NCI-H524 (cell line): ENCODE measurements at places on chromosomes 1 and 21.

DNA sequence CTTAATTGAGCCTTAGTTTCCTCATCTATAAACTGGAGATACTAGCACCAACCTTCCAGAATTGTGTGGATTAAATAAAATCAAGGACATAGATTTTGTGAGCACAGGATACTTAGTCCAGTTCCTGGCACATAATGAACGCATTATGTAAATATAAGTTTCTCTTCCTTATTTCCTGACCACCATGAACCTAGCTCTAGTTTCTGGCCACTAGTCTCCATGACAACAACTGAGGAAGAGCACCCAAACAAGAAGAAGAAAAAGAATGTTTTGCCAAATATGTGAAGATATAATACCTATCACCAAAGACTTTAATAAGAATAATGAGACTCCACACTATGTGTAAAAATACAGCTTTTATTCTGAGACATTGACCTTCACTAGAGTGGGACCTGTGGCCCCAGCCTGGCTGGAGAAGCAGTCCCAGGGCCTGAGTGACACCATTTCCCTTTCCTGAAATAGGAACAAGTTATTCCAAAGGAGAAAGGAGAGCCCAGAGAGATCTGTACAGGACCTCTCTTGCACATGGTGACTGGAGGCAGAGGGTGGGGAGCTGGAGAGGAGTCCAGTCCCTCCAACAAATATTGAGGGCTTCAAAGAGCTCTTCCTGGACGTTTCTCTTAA is 940 bp upstream of the USF1 start:
- DNase-seq, result no peak

GRCh38 chr1:212753749-212754148 is 37.8 kb downstream of the NSL1 start:
- no peak for DNase-seq

- peak; percentile 46 for DNase-seq
Observed at GRCh38 chr1:5975133-5975880, 16.9 kb downstream of the NPHP4 start.

DNA sequence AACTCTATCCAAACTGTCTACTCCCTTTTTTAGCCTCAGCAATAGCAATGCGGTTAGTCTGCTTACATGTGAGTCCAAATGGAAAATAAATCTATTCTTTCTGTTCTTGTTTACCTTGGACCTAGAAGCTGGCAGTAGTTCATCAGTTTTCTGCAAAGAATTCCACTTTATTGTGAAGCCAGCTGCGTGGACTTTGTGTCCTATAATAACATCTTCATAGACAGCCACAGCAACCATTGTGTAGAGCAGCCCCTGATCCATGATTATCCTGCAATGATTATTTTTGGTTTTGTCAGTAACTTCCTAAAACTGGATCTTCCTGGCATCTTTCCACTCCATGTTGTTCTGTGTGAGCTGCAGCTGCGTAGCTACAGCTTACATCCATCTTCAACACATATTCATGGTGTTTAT is 408.7 kb downstream of the NUF2 start:
- DNase-seq, result no peak

- no peak for DNase-seq
Observed at GRCh38 chr21:46190491-46191131, 6.4 kb upstream of the SPATC1L start.

DNA sequence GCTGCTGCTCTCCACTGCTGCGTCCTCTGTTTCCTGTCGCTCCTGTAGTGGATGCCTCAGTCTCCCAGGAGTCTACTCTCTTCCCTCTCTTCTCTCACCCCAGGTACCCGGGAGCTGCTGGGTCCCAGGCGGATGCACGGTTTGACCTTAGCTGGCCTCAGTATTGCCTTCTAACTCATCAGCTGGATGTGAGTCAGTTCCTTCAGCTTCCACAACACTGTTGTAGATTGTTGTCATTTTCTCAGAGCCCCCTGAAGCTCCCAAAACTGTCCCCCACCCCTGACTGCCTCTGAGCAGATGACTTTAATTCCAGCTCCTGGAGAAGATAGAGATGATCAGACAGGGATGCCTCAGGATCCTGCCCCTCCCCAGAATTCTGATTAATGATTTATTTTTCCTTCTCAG is 7.2 kb downstream of the CNIH3 start:
- DNase-seq, result no peak

GRCh38 chr1:28329395-28330153 is 734 bp downstream of the MED18 start:
- DNase-seq, result no peak

- DNase-seq, result no peak
Observed at GRCh38 chr1:243745356-243745755, 104.7 kb downstream of the AKT3 start.

DNA sequence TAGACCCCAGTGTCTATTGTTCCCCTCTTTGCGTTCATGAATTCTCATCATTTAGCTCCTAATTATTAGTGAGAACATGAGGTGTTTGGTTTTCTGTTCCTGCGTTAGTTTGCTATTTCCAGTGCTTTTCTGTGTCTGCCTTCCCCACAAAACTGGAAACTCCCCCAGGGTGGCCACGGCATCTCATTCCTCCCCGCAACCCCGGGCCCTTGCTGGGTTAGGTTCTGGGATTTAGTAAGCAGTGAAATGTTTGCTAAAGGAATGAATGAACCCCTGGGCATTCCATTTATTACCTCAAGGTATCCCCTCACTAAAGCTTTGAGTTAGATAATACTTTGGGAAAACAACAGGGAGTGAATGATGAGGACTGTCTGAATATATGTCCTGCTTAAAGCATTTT is 142.9 kb downstream of the GLUL start:
- no peak for DNase-seq

- no peak for DNase-seq
Observed at GRCh38 chr1:100502052-100502792, 35.7 kb upstream of the GPR88 start.
